Stimulated activated CD4-positive, alpha-beta T cell treated with anti-CD3 and anti-CD28 coated beads, Interleukin-4, amount 100 ng/mL, for 4 hours (primary cell): ENCODE measurements at places on chromosomes 2 and 18.

GRCh38 chr18:64398320-64398719, 249.4 kb upstream of the LINC00305 start:
- no peak for DNase-seq

GRCh38 chr18:9181275-9181674, 44.7 kb downstream of the ANKRD12 start:
- DNase-seq: no peak

- no peak for DNase-seq
Observed at GRCh38 chr2:147698166-147698565, 146.7 kb upstream of the ACVR2A start.

DNA sequence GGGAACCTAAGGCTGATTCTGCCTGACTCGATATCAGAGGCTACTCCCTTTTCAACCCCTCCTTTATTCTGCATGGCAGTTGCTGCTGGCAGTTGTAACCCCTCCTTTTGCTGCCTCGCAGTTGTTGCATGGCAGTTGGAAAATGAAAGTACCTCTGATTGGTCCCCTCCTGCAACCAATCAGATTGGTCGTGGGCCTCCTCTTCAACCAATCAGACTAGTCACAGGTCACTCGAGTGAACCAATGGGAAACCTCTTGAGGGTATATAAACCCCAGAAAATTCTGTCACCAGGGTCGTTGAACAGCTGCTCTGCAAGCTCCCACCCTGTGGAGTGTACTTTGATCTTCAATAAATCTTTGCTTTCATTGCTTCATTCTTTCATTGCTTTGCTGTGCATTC, 294.3 kb upstream of the SLC8A1 start:
- no peak for DNase-seq

DNA sequence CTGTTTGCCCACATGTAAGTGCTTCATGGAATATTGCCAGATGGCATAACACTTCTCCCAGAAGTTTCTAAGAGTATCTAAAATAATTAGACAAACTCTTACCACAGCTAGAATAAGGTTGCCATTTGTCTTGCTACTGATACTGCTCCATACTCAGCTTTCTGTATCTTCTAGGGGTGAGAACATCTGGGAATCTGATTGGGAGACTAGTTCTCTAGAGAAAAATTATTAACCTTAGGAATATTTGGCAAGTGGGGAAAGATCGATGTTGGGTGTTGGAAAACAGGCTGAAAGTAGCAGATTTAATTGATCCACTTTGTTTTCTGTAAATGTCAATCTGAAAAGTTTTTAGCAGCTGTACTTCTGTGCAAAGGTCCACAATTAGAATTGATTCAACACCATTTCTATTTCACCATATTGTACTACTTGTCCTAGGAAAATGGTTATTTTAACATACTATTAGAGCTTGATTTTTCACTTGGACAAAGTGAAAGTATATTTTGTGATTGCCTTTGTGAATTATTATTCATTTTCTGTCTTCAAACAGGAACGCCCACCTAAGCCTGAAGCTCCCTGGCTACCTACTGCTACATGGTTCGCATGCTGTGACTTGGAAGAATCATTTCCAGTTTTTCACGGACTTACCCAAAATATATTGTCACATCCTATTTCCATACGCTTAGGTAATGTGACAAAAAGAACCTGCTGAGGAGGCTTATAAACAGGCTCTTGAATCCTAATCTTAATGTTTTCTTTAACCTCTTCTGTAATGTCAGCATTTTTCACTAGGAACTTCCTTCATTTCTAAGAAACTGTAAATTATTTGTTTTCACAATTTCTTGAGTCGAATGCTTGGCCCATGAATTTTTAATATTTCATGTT, 147.7 kb downstream of the TRABD2A start:
- no peak for DNase-seq

- no peak for DNase-seq
Observed at GRCh38 chr2:189763908-189764661, 1.5 kb upstream of the OSGEPL1 start.

DNA sequence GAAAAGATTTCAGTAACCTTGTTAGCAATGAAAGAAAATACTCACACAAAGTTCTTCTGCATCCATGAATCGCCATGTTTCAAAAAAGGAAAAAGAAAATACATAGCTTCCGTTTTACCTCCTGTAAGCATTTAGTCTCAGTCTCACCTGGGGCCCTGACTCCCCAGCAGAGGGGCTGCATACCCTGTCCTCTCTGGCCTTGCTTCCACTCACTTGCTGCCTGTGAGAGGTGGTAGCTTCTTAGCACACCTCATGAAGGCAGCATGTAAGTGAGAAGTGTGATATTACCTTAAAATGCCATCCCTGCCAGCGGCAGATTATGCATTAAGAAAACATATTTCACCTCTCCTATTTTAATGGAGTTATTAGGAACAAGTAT, 49.3 kb upstream of the ZNF385B start:
- DNase-seq: no peak

DNA sequence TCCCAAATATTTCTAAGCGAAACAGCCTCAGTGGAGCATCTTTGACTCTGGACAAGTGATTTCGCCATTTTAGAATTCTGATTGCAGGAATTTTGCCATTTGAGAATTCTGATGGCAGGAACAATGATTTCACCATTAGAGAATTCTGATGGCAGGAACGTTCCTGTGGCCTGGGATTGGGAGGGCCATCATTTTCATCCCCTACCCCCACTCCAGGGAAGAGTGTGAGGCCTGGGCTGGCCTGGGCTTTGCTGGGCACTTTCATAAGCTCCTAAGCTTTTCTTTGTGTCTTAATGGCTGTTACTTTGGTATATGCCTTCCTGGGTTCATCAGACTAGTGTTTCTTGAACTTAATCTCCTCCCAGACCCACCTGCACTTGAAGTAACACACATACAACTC, 129.3 kb upstream of the EPAS1 start:
- DNase-seq: no peak

DNA sequence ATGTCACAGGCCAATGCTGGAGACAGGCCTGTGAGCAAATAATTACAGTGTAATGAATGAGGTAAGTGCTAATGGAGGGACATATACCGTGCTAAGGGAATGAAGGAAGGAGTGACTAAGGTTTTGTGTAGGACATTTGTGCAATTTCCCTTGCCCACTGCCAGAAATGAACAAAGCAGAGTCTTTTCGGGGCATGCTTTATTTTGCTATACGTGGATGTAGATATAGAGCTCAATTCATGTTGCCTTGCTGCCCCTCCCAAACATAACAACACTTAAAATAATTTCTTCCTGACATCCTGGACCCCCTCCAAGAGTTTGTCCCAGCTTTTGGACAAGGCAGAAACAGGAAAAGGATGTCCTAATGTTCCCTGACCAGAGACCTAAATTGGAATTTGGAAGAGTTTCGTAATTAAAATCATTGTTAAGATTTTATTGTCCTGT, 23.7 kb upstream of the CD28 start:
- no peak for DNase-seq

DNA sequence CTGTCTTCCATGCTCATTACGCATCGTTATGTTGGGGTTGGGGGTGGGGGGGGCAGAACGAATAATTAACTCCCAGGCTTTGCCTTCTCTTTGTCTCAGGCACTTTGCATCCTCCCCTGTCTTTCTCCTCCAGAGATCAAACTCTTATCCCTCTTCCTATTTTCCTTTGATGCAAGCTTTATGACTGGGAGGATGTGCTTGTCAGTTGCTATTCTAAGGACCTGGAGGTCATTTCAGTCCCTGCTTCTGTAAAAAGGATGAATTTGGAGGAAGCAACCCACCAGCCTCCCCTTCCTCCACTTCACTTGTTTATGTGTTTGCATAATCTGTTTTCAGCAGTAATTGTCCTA, 87.5 kb downstream of the ZCCHC2 start:
- DNase-seq: no peak

DNA sequence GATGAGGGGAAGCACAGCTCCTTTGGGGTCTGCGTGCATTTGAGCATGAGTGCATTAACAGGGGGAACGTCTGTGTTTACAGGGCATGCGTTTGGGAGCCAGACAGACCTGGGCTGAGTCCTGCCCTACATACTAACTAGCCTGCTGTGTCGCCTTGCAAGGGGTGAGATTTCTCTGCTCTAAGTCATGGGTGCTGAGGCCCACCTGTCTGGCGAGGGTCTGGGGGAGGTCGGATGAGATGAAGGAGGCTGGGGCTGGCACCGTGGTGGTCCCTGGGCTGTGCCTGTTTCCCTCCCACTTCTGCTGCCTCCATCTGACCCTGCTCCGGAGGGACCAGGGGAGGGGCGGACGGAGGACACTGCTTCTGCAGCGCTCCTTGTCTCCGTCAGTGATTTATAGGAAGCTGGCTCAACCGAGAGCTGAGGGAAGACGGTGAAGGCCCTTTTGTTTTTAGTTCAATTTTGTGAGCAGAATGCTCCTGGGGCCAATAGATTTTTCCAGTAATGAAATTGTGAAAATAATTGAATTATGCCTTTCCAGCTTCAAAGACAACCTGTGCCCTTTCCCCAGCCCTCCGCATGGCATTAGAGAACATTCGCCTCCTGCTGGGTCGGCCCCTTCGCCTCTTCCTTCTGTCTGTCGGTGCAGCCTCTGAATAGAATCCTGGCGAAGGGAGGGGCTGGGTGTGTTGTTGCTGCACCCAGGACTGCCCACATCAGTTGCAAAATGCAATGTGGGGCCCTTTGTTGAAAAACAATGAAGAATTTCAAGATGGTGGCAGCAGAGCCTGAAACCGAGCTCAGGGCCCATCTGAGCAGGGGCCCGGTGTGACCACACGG, 49.7 kb downstream of the RRM2 start:
- DNase-seq: no peak

GRCh38 chr2:176122052-176122682, 352 bp upstream of the HOXD9 start:
- DNase-seq: no peak

DNA sequence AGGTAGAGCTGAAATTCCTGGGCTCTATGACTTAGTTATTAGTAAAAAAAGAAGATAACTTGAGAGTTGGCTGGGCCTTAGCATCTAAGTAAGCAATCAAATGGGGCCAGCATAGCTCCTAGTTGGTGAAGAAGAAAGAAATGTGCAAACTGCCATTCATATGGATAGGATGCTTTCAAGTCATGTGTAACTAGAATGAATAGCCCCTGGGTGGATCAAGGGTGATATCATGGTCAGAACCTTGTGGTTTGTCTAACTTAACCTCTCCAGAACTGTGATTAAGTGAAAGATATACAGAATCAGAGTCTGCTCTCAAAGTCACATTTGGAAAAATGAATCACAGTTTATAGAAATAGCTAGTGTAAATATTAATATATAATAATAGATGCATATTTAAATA, 198.7 kb upstream of the DTNA start:
- DNase-seq: no peak

DNA sequence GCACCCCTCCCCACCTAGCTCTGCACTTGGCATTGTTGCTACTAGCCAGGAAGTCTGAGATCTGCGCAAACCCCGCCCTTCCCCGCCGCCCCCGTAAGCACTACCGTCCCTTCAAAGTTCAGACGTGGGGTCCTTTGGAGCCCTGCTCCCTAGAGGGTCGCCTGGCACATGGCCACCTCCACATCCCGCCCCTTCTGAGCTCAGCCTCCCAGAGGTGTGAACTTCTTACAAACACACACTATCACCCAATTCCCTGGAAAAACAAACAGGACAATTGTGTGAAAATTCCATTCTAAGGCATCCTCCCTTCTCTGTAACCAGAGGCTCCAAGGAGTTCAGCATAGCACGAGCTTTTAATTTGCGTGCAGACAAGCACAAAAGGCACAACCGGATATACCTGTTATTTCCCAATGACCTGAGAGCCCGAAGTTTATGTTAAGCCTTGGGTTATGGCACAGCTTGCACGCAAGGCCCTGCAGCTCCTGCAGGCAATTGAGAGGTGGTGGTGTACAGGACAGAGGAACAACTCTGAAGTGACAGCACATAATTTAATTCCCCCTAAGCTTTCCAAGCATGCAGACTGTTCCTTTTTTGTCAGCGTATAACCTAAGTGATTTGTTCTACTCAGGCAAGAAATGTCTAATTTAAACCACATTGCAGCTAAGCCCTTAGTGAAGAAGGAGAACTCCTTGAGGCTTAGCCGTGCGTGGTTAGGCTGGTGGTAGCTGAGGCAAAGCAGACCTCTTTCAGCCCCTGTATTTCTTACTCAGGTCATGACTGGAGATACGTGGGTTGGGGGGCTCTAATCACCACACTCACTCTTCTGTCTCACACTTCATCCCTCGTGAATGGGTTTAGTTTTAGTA, 20.3 kb upstream of the CYP1B1 start:
- DNase-seq: no peak

DNA sequence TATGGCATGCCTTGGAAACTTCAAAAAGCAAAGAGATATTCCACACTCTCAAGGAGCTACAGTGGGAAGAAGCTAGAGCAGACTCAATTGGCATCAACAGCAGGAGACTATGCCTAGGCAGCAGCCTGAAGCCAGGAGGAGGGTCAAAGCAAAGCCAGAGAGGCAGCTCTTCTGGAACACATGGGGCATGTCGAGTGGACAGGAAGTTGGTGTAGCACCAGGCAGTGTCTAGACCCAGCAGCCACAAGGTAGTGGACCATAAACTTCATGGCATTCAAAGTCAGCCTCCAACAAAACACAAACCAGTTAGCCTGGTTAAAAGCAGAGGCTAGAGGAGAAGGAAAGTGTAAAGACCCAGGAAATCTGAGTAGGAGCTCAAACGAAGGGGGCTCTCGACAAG, 311.2 kb upstream of the PKDCC start:
- DNase-seq: no peak

DNA sequence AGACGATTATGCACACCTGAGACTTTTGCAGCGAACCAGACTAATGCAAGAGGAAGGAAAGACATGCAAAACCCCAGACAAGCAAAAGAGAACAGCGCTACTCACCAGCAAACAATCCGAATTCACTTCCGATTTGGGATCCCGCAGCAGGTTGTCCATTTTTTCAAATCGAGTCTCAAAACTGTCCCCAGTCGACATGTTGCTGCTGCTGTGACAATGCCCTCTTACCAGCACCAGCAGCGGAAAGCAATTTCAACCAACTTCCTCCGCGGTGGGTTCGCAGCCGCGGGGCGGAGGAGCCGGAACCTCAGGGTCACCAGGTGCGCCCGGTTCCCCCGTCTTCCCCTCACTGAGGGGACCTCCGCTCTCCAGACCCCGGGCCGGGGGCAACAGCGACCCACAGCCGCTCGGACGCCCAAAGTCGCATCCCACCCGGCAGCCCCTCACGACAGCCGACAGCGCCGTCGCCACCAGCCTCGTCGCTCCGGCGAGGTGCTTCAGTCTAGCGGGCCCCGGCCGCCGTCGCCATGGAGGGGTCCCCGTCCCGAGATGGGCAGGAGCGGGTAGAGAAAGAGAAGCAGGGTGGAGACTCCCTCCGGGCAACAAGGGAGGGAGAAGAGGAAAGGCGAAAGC, 784 bp downstream of the ROCK1 start:
- DNase-seq: peak; percentile 50
